ENCODE measurements at places on chromosomes 11 and 22. TPM values are rescaled to one million over a fixed set of nuclear protein-coding genes. Genes with fewer than 3 reads are reported as not detected.

The CDCA5 gene
- polyA plus RNA-seq = 2.5 TPM

The ARHGAP1 gene
- polyA plus RNA-seq = 27.8 TPM

The SCN4B gene
- polyA plus RNA-seq = 0.25 TPM

The APOL4 gene
- polyA plus RNA-seq = 0.82 TPM

The OLFML1 gene
- polyA plus RNA-seq = 4.9 TPM

The SLC22A9 gene
- polyA plus RNA-seq = not detected

The NOX4 gene
- 51.0 TPM for polyA plus RNA-seq

The PANX2 gene
- 1.4 TPM for polyA plus RNA-seq

The KBTBD3 gene
- 4.5 TPM for polyA plus RNA-seq

The CARD18 gene
- not detected for polyA plus RNA-seq

The SLC1A2 gene
- polyA plus RNA-seq = not detected

The DBX1 gene
- not detected for polyA plus RNA-seq

The BBOX1 gene
- polyA plus RNA-seq = not detected

All from aorta (tissue), 5 donors.